ENCODE measurements at places on chromosomes 2 and 18.

- DNase-seq = no peak
Observed at GRCh38 chr2:164609790-164610189, 11.5 kb downstream of the GRB14 start.

GRCh38 chr2:121583555-121583954 is 52.9 kb downstream of the RNU4ATAC start:
- no peak for DNase-seq

- no peak for DNase-seq
Observed at GRCh38 chr2:208984376-208985090, 439.3 kb upstream of the MAP2 start.

DNA sequence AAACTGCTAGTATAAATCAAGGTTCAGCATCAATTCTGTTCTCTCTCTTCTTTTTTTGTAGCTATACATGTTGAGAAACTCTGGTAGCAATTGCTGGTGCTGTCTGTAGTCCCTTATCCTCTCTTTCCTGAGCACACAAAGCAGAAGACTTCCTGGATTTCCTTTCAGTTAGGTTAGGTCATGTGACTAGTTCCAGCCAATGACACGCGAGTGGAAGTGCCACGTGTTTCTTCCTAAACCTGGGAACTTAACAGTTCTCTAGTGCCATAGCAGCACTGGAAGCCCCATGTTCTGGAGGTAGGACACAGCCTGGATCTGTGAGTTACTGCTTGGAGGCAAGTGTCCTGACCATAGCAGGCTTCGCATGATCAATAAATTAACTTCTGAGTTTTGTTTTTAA is 125.9 kb downstream of the PLA2R1 start:
- no peak for DNase-seq

DNA sequence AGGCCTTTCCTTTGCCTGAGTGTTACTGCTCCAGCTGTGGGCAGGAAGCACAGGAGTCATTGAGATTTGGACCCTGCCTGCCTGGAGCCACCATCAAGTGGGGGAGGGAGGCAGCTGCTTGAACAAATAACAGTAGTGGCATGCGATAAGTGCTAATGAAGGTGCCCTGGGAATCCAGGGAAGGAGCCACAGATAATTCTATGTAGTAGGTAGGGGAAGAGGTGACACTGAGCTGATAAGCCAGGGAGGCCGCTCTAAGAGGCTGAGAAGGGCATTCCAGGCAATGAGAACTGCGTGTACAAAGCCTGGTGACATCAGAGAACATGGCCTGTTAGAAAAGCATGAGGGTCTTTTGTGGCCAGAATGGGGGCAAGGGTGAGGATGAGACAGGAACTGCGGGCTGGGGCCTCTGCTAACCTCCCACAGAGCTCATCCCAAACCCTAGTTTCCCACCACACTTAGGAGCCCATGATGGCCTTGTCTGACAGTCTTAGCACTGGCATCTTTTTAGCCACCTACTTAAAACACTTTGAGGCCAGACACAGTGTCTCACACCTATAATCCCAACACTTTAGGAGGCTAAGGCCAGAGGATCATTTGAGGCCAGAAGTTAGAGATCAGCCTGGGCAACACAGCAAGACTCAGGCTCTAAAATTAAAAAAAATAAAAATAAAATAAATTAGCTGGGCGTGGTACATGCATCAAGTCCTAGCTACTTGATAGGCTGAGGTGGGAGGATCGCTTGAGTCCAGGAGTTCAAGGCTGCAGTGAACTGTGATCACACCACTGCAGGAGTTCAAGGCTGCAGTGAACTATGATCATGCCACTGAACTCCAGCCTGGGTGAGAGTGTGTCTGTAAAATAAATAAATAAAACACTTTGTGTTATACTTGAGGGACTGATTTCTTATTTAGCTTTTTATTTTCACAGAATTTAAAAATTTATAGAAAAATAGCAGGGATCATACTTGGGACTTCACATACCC is 58.9 kb downstream of the TET3 start:
- DNase-seq = no peak

GRCh38 chr2:37414470-37414949 is 70.1 kb downstream of the QPCT start:
- DNase-seq = peak; percentile 79

- no peak for DNase-seq
Observed at GRCh38 chr18:75879196-75879595, 451.7 kb upstream of the SMIM21 start.

DNA sequence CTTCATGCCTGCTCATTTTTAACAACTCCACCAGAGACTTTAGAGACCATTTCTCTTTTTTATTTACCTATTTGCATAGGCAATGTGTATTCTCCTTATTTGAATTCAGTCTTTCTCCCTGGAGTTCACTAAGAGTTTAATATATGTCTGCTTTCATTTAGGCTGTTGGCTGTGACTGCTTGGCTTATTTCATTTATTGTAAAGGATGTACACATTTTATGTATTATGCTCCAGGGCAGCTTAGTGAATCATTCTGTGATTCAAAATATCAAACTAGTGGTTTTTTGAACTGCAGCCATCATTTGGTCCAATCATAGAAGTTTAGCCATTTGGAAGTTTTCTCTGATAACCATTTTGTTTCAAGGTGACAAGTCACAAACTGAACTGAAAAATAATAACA is 229.6 kb downstream of the LPIN1 start:
- no peak for DNase-seq

GRCh38 chr2:30872797-30873196 is 65.6 kb upstream of the CAPN13 start:
- DNase-seq = no peak

GRCh38 chr18:12855916-12856315 is 28.1 kb downstream of the PTPN2 start:
- no peak for DNase-seq

- DNase-seq = no peak
Observed at GRCh38 chr2:128558895-128559532, 240.3 kb upstream of the HS6ST1 start.

- no peak for DNase-seq
Observed at GRCh38 chr18:68942230-68942629, 144.3 kb downstream of the CCDC102B start.

DNA sequence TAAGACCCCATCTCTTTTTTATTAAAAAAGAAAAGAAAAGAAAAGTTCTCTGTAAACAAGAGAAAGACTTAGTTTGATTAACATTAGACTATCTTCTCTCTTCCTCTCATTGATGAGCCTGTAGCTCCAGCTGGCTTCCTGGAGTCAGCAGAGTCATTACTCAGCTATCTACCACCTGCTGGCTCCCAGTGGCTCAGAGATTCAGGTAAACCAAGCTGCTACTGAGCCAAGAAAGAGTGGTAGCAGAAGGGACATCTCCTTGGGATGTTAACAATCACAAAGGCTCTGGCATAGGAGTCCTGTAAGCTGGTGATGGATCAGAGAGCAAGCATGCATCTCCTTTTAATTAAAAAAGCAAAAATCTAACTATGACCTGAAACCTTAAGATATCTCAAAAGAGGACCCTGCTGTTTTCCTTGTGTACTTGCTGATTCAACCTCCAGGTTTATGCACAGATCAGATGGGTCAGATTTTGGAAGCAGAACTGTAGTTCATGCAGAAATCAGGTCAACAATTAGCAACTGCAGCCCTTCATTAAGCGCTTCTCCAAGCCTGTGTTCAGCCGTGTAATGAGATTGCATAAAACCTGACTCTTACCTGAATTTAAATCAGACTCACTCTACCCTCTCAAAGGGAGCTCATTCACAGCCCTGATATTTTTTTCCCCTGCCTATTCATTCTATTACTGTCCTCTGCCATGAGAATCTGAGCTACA is 225.8 kb downstream of the RNF152 start:
- no peak for DNase-seq

- DNase-seq = no peak
Observed at GRCh38 chr18:21664069-21664468, 40.5 kb downstream of the ABHD3 start.

- DNase-seq = no peak
Observed at GRCh38 chr2:156456616-156457015, 20.4 kb downstream of the GPD2 start.

GRCh38 chr2:240205772-240206171 is 65.3 kb upstream of the OTOS start:
- DNase-seq = no peak

- DNase-seq = peak; percentile 95
Observed at GRCh38 chr2:187586011-187586641, 31.9 kb upstream of the TFPI start.

DNA sequence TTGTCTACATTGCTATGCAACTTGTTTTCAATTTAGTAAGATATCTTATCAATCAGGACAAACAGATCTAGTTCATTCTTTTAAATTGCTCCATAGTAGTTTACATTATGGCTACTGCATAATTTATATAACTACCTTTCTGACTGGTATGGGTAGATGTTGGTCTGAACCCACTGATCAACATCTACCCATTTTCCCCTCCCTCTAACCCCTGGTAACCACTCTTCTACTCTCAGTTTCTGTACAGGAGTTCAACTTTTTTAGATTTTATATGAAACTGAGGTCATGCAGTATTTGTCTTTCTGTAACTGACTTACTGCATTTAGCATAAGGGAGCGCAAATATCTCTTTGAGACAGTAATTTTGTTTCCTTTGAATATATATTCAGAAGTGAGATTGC is 73.2 kb downstream of the ITSN2 start:
- DNase-seq = no peak

DNA sequence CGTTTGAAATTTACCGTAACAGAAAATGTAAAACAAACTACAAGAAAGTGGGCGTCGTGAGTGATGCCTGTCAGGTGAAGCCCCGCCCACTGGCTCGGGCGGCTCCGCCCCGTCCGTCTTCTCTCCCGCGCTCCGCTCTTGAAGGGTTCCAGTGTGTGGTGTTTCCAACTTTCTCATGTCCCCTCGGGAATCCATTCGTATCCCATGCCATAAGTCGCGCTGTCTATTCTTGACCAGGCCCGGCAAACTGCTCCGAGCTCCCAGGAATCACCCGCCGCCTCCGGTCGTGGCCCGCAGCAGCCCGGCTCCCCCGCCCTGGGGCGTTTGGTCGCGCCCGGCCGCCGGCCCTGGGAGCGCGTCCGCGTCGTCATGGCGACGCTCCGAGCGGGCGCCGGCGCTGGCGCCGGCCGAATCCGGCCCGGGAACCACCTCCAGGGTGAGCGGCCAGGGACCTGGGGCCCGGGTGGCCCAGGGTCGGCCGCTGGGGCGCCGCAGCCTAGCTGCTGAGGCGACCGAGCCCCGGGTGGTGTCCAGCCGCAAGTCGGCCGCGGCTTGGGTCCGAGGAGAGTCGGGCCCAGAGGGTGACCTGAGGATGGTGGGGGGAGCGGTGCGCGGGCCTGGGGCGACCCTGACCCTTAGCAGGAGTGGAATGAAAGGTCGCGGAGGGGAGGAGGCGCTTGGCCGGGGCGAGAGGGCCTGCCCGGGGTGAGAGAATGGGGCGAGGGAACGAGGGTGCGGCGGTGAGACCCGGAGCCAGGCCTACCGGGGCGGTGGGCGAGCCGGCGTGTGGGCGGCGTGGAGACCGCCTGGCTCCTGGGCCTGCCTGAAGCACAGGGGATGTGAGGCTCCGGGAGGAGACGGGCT is at the start of gene CFAP221:
Gene CFAP221, plus strand, starts transcription at position 375 of the 864 bp plus-strand sequence. CDS start 1,683 bp downstream, outside the sequence.
- DNase-seq = no peak

DNA sequence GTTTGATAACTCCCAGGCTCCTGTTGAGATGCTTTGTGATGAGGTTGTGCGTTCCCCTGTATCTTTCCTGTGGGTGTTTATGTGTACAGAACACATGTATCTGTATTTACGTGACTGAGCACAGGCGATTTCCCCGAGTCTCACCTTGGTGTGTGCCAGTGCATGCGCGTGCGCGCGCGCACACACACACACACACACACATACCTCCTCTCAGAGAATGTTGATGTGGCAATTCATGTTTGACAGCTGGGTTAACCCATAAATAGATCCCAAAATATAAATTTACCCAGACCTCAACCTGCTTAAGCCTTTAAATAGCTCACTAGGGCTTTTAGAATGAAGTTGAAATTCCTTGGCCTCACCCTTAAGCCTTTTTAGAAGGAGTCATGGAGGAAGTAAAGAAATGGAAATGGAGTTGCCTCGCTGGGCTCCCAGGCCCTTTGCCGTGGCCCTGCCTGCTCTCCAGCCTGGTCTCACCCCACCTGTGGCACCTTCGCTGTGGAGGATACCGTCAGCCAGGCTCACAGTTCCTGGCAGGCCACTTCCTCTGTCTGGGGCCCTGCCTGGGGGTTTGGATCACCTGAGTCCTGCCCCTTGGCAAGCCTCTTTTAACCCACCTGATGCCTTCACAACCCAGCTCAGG is 20.3 kb downstream of the AGAP1 start:
- no peak for DNase-seq

- no peak for DNase-seq
Observed at GRCh38 chr2:75173740-75174139, 25.6 kb downstream of the TACR1 start.

DNA sequence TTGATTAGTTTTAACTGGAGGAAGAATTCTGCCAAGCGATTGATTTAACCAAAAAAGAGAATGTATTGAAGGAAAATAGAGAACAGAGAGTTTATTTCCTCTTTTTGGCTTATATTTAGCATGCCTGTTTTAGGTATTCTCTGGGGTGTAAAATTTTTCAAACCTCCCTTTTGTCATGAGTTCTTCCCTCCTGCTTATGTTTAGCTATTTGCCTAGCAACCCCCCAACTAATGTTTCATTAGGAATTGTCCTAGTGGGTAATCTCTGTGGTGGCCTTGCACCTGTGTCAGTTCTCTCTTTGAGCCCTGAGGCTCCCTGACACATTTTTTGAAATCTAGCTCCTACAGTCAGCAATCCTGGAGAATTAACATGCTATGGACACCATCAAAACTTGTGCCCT is 12.5 kb upstream of the REG1B start:
- no peak for DNase-seq

DNA sequence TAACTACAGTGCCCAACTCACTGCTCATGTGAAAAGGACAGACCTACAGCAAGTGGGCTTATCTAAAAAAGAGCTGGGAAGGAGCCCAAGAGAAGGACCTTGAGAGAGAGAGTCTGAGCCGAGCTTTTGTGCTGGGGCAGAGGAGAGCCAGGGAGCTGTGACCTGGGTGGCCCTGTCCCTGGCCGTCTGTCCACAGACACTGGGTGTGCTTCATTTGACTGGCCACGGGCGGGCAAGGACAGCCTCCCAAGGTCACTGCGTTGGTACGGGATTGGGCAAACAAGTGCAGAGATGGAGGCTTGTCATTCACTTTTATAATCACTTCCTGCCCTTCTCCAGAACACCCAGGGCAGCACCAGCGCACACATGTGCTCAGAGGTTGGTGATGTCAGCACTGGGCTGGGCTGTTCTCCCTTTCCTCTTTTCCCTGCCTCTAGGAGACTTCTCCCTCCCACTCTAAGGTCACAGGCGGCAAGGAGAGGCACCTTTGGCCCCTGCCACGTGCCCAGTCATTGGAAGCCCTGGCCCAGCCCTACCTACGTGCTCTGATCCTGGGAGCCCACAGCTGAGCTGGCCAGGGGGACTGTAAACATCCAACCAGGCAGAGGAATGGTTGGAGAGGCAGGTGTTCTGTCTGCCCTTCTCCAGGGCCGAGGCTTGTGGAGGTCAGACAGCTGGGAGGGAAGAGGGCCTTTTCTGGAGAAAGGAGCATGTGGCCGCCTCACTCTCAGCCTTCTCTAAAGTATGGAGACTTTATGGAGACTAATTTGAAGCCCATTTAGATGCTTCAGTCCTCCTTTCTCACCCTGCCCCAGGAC is 6.4 kb upstream of the PSD4 start:
- no peak for DNase-seq

Data from AML-193 (cell line).